ENCODE measurements at places on chromosomes 12 and 14.

DNA sequence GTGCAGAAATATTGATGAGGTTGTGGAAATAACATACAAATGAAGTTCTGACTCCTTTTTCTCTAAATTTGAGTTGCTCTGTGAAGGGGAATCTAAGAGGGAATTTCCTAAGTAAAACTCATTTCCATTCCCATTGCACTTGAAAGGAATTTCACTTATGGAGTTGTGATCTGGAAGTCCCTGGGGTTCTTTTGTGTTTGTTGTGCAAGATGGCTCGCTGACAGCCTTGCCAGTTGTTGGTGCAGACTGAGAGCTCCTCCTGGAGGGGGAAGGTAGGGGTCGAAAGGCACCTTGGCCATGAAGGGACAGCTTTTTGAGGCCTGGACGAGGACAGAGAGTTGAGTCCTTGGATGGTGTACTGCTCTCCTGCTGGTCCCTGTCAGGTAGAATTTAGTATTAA is 72.0 kb downstream of the C12orf56 start:
- peak; percentile 20 for DNase-seq

- no peak for DNase-seq
Observed at GRCh38 chr12:112126911-112127310, 1.6 kb downstream of the TRAFD1 start.

DNA sequence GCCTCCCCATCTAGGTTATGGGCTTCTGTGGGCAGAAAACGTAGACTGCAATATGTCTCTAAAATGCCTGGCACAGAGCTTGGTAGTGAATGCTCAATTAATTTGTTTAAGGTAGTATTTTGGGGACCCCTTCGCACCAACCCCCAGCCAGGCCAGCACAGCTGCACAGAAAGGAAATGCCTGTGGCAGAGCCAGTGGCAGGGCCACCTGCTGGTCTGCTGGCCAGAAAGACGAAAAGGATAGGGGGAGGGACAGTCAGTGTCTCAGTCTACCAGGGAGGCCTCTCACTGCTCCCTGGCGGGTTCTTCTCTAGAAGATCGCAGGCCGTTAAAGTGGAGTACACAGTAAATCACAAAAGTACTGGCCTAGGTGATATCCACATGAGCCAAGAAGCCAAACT is 3.5 kb downstream of the RAB15 start:
- DNase-seq: no peak

DNA sequence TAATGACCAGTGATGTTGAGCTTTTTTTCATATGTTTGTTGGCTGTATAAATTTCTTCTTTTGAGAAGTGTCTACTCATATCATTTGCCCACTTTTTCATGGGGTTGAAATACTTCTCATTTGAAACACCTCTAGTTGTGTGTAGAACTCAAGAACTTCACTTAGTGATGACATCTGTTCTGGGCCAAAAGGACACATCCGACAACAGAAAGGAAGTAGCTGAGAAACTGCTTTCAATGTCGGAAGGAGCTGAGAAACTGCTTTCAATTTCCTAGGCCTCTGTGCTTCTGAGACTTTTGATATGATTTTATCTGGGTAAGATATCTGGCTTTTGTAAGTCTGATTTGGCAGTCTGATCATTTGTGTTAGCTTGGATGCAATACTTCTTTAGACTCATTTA is 635.3 kb downstream of the TMTC2 start:
- DNase-seq: no peak

- DNase-seq: peak; percentile 46
Observed at GRCh38 chr12:118064608-118065007, 3.6 kb upstream of the WSB2 start.

GRCh38 chr14:52033101-52033642 is 35.7 kb downstream of the NID2 start:
- DNase-seq: no peak

DNA sequence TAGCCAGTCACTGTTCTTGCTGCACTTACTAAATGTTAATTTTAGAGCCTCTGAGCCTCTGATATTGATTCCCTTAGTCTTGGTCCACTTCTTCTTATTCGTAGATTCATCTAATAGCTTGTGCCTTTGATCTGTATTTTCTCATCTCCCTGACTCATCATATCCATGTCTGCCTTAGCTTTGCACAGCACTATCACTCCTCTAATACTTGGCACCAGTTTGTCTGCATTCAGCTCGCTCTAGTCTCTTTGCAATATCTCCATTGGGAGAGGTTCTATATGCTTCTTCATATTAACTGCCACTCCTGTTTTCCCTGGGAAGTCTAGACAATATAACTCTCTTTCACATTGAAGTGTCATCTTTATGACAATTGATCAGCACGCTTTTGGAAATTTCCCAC is 68.5 kb upstream of the CSRP2 start:
- no peak for DNase-seq

DNA sequence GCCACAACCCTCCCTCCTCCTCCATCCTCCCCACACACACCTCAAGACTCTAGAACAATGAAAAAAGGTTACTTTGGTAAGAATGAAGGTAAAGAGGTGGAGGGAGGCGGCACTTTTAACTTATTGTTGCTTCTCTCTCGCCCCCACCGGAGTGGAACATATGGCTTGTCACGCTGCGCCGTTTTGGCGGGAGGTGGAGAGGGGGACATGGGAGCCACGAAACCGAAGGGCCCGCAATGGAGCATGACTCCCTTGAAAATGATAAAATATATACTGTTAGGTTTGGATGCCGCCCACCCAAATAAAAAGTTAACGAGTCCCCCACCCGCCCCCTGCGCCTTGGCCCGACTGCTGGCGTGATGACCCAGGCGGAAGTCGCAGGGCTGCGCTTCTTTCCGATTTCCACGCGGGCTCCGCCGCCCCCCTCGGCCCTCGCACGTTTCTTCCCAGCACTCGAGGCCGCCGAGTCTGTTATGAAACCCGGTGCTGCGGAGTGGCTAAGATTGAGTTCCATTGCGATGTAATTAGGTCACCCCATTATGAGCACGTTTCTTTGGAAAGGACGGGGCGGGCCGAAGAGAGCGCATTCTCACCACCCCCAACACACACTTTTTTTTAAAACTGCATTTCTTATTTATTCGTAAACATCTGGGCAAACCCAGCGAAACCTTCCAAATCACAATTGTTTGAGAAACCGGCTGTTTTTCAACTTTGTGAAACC is 1.4 kb upstream of the ZFP36L1 start:
- DNase-seq: peak; percentile 68

DNA sequence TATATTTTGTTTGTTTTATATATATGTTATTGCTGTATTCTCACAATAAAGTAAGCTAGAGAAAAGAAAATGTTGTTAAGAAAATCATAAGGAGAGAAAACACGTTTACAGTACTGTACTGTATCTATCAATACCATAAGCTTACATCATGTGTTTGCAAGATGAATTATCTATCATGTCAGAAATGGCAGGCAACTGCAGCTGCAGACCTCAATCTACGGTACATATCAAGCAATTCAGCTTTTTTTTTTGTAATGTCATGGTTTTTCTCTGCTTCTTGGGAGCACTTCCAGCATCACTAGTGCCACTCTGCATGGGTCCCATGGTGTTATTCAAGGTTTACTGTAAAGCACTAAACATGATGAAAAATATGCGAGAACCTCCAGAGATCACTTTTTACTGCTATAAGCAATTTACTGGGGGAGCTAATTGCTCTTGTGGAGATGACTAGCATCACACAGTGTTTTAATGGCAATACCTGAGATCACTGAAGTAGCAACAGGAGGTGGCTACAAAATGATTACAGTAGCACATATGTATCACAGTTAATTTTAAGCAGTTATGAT is 9.0 kb upstream of the KRT2 start:
- no peak for DNase-seq

DNA sequence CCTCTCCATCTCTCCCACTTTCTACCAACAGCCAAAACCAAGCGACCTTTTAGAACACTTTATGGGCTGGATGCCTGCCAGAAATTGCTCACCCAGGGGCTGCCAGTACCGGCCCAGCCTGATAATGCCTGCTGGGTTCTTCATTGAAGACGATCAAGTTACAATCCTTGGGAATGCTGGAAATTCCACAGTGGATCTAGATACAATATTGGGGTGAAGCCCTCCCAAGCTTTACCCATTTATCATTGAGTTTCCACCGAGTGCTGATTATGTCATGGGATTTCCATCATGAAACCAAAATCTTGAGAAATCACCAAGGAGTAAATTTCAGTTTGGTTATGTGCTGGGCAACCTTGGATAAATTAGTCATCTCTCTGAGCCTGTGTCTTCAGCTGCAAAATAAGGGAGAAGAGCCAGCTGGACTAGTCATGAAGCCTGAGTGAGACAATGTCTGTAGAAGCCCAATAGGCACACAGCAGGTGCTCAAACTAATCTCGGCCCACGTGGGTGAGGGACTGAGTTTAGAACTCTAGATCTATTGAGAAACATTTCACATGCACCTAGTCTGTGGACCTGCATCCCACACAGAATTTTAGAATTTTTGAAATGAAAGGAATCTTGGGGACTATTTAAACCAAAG is 75.5 kb upstream of the CLMN start:
- no peak for DNase-seq

- DNase-seq: peak; percentile 87
Observed at GRCh38 chr14:92677087-92677668, 71.2 kb downstream of the LGMN start.

DNA sequence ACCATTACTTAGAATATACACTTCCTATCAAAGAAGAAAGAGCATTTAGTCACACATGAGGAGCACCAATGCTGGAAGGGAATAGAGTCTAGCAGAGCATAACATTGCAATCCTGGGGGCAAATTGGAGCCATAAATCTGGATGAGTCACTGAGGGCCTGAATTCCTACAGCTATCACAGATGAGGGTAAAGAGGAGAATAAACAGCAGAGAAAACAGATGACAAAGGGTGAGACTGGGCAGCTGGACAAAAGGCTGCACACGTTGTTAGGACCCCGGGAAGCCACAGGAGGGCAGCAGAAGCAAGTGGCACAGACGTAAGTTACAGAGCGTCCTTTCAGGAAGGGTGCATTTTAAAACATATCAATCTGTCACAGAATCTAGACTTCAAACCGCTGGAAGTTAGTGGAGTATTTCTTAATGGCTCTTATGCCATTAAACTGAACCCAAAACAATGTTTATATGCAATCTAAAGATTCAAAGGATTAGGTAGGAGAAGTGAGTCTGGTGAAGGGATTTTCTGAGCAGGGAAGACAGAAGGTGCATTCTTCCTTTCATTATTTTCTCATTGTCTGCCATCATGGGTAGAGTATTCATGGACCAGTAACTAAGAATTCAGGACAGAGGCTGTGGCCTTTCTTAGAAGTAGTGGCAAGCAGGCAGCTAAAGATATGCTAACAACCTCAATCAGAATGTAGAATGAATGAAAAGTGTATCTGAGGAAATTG is 159.8 kb upstream of the DAAM1 start:
- DNase-seq: peak; percentile 68

- no peak for DNase-seq
Observed at GRCh38 chr12:67520606-67521005, 127.9 kb upstream of the DYRK2 start.

DNA sequence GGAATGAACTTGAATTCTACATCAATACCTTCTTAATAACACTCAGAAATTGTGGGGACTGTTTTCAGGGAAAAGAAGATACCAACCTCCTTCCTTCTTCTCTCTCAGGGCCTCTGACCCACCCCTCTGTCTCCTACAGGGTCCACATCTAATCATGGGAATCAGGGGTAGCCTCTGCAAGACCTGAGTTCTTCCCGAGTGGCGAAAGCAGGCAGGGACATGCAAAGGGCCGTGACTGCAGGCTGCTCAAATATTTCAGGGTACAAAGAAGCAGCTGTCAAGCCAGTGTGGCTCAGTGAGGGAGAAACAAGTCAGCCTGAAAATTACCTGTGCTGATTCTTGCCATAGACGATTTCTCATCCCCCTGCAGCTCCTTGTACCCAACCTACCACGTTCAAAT is 123.1 kb upstream of the PARP11 start:
- DNase-seq: no peak

Data from GM20000 (cell line).